ENCODE measurements at places on chromosomes 16 and 17.

DNA sequence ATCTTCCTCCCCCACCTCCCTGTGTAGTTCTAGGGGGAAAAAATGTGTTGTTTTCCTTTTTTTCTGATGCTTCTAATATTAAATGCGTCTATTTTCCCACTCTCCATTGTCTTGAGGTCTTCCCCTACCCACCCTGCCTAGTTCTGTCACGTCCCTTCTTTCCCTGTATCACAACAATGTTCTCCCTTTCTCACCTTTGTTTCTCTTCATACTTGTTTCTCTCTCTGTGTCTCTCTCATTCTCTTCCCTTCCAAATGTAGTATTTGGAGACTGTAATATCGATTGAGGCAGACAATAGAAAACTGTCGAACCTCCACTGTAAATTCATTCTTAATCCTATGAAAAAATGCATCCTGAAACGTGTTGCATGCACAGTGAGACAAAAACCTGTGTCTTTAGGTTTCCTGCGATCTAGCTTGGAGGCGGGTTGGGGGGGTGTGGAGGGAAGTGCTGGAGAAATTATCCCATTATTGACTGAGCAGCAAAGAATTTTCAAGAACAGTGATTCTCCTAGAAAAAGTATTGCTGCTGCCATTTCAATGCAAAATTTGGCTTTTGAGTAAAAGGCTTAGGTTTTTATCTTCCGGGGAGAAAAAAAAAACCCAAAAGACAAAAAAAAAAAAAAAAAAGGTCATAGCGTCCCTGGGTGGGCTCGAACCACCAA lies 1.3 kb upstream of the PSMB3 start:
- no peak for DNase-seq

- DNase-seq: peak; percentile 80
These were observed 393.5 kb downstream of the UTP18 start for GRCh38 chr17:51653878-51654277.

DNA sequence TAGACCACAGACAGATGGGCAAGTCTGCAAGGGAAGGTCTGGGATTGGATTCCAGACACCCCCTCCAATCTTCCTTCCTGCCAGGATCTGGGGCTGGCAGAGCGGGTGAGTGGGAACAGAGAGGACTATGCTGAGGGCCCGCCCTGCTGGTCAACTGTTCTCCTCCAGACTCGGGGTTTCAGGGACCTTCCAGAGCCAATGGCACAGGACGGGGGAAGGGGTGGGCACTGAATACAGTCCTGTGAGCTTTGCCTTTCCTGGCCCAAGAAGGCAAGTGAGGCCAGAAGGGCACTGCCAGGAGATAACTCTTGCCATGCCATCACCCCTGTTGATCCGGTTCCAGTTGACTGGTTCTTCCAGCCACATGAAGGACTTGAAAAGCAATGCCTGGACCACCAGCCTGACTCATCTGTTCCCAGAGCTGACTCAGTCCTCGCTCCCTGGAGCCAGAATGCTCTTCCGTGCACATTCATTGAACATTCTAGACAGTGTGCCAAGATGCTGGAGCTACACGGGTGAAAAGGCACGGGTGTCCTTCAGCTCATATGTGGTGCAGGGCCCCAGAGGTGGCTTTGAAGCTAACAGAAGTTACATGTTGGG lies 533 bp upstream of the MEFV start:
- DNase-seq: no peak

GRCh38 chr17:77363821-77364361 lies 223.1 kb downstream of the SEC14L1 start:
- no peak for DNase-seq
